ENCODE measurements at places on chromosomes 3 and 15.
A peak's percentile ranks its signal among the peaks of the same experiment; 100 is the strongest.

GRCh38 chr15:67063689-67064606 lies 1.5 kb upstream of the SMAD3 start:
- no peak for DNase-seq

- no peak for DNase-seq
These were observed 155.6 kb upstream of the SLC2A2 start for GRCh38 chr3:171181907-171182690.

DNA sequence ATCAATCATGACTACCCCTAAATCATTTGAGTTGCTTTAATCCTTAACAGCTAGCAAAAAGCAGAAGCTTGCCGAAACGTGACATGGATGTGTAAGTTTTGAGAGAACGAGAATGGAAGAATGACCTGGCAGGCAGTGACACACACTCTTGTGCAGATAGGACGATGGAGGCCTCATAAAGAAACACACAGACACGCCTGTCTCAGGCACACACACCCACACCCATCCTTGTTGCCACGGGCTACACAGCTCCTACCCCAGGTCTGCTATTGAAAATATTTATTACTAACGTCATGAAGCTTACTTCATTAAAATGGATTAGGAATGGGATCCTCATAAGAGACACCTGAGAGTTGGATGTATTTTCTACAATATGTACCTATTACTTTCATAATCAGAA lies 8.5 kb downstream of the MYO5C start:
- no peak for DNase-seq

DNA sequence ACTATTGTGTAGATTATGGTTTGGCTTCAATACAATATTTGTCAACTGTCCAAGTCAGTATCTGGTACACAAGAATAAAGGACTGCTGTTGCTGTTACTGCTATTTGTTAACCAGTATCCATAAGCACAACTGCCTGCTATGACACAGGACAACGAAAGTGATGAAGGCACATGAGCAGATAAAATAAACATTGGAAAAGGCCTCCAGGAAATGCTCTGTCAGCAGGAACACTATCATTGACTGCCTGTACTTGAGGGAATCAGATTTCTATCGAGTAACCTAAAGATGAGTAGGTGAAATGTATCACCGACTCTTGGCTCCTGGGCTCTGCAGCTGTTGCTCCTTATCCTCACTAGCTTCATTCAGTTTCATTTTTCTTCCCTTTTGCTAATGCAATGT lies 56.5 kb downstream of the FMN1 start:
- DNase-seq, result no peak

DNA sequence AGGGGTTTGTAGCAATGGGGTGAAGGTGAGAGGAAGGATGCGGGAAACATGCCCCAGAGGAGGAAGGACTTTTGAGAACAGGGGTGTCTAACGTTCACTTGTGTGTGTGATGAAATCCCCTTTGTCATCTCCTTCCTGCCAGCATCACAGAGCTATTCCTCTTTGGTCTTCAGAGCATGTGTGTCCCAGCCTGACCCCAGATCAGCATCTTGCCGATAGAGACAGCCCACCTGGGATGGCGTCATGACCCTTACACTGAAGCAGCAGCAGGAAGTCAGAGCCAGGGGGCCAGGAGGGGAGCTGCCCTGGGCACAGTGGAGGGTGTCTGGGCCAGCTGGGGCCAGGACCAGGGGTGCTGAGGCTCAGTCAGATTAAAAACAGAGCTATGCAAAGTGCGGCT lies 29.9 kb upstream of the GRIP2 start:
- DNase-seq, result no peak

DNA sequence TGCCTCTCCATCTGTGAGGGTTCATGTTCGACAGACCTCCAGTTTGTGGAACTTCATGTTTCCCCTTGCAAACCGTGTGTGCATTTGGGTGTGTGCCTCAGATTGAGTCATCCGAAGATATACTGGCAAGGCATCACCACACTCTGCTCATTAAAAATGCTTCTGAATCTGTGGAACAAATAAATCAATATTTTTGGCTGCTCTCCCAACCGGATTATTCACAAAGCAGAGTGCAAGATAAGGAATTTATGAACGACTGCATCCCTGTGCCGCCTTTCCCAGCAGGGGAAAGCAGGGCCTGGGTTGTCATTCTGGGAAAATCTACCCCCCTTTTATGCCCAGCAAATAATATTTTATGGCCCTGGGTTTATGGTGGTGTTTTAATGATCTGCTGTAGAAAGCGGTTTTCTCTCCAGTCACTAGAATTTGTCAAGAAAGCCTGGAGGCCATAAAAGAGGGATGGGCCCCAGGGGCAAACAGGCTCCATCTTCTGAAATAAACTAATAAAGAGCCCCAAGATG lies 4.2 kb upstream of the WNT5A start:
- DNase-seq, result no peak

DNA sequence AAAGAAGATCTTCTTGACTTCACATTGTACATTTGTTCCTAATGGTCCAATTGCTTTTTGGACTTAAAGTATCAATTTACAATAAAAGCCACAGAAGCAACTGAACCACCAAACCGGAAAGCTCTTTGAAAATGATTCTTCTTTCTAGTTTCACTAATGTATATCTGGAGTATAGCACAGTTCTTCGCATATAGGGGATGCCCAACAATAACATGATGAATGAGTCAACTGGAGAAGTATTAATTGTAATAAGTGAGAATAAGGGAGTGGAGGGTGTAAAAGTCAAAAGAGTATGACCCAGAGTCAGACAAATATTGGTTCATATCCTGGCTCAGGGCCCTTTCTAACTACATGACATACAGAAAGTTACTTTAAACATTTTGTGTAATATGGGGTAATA lies 425.2 kb downstream of the ZBTB20 start:
- DNase-seq, result no peak

DNA sequence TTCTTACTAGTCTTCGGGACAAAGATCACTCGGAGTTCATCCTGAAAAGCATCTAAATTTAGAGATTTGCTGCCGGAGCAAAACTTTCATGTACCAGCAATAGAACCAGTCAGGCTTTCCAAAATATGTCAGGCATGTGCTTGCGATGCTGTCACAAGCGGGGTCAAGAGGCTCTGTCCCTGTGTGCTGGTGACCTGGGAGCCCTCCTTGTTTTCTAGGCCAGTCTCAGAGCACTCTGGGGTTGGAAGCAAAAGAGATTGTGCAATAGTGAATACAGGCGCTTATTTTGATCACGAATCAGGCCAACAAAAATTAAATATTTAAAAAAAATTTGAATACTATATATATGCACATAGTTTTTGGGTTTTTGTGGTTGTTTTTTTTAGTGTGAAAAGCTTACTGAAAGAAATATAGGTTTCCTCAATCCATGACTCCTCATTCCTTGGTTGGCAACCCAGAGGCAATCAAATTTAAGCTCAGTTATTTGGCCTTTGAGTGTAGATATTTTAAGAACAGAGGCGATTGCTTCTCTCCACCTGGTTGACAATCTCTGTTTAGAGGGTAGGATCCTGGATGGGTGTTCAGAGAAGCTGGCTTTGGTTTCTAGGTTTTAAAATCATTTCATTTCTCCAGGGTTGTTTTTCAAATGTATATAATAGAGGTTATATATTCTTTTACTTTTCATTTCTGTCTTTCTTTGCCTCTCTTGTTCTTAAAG lies 8.4 kb upstream of the KLHL24 start:
- peak; percentile 74 for DNase-seq

GRCh38 chr3:141242377-141243092 lies 10.9 kb downstream of the PXYLP1 start:
- DNase-seq, result no peak

DNA sequence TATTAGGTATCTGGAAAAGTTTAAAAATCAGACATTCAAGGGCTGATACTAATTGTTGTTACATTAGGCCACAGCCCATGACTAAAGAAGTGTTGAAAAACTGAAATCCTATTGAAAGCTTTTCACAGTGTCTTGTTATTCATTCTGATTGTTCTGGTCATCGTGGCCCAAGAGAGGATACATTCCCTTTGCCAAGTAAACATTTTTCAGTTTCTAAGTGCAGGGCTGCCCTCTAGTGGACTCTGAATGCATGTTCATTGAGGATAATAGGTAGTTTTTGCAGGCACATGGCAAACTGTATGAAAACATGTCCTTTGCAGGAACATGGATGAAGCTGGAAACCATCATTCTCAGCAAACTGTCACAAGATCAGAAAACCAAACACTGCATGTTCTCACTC lies 181.1 kb downstream of the MYRIP start:
- no peak for DNase-seq

- DNase-seq, result no peak
These were observed 120.0 kb downstream of the CYP19A1 start for GRCh38 chr15:51218299-51218938.
